ENCODE measurements at places on chromosomes 2 and 18.

DNA sequence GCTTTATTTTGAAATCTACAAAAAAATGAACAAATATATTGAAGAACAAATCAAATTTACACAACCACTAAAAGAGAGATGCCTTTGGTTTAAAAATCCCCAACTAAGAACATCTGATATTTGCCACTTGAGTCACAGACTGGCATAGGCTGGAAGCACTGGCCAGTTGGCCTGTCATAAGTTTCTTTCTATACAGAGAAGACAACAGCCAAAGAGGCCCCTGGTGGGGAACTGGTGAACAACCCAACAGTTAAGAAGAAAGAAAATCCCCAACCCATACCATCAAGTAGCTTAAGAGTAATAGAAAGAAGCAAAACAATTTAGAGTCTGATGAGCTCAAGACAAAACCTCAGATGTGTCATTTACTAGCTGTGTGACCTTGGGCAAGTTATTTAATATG is 45.5 kb downstream of the OSR1 start:
- no peaks in the 10 kb centered on the region for H3K4me1 ChIP-seq
- H3K4me3 ChIP-seq = no peak overlapping the region
- H3K27me3 ChIP-seq = no peaks in the 10 kb centered on the region
- DNase-seq = no peak

GRCh38 chr2:47457268-47457667 is 54.3 kb downstream of the MSH2 start:
- H3K27me3 ChIP-seq = no peaks in the 10 kb centered on the region
- DNase-seq = no peak
- no peak overlapping the region for H3K4me3 ChIP-seq
- H3K36me3 ChIP-seq = peaks cover 29% of the 10 kb centered on the region
- no peak overlapping the region for H3K27ac ChIP-seq
- H3K4me1 ChIP-seq = peaks cover 19% of the 10 kb centered on the region

GRCh38 chr2:25293958-25294562 is 47.7 kb downstream of the DNMT3A start:
- H3K27me3 ChIP-seq = no peaks in the 10 kb centered on the region
- no peak for DNase-seq
- peak overlapping the region; percentile 90 for H3K27ac ChIP-seq
- H3K4me3 ChIP-seq = peak overlapping the region; percentile 46

- no peak overlapping the region for H3K4me3 ChIP-seq
- H3K27ac ChIP-seq = no peak overlapping the region
- peaks cover 4% of the 10 kb centered on the region for H3K36me3 ChIP-seq
- peaks cover 42% of the 10 kb centered on the region for H3K4me1 ChIP-seq
- DNase-seq = no peak
Observed at GRCh38 chr2:12435430-12436222, 281.1 kb upstream of the TRIB2 start.

GRCh38 chr2:219289537-219290361 is 10.6 kb downstream of the DNAJB2 start:
- no peak for DNase-seq
- H3K27me3 ChIP-seq = peaks cover 14% of the 10 kb centered on the region
- peaks cover 6% of the 10 kb centered on the region for H3K36me3 ChIP-seq
- H3K27ac ChIP-seq = no peak overlapping the region

- H3K27ac ChIP-seq = no peak overlapping the region
- no peaks in the 10 kb centered on the region for H3K36me3 ChIP-seq
- no peak overlapping the region for H3K4me3 ChIP-seq
- no peak for DNase-seq
Observed at GRCh38 chr18:34591920-34592444, 118.1 kb upstream of the DTNA start.

DNA sequence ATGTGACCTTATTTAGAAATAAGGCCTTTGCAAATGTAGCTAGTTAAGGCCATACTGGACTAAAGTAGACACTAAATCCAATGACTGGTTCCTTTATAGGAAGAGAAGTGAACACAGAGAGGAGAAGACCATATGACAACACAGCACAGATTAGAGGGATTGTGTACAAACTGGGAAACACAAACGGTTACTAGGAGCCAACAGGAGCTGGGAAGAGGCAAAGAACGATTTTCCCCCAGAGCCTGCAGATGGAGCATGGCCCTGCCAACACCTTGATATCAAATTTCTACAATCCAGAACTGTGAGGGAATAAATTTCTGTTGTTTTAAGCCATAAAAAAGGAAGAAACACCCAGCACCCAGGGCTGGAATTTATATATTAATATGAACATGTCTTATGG is 38.7 kb upstream of the COL5A2 start:
- H3K27me3 ChIP-seq = no peaks in the 10 kb centered on the region
- no peak overlapping the region for H3K4me3 ChIP-seq
- H3K36me3 ChIP-seq = no peaks in the 10 kb centered on the region
- H3K27ac ChIP-seq = no peak overlapping the region

DNA sequence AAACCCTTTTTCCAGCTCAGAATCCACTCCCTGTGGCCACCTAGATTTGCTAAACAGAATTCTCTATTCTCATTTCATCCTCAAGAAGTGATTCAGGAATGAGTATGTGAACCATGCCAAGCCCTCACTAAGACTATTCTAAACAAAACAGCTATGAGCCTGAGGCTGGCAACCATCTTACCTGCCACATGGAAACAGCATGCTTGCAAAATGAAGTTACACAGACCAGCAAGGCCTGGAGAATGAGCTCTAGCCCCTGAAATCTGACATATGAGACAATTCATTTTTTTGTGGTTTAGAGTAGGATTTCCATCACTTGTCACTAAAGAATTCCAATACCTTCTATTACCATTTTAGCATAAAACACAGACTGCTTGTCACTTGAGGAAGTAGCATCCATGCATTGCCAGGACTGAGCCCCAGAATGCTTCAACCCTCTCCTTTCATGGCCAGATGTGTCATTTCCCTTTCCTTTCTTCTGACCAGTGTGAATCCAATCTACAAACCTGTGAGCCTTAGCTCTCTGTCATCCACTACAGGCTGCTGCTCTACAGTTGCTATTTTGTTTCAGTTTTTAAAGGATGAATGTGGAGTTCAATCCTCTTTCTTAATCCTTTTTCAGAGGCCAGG is 744.3 kb upstream of the ACVR2A start:
- no peak overlapping the region for H3K27ac ChIP-seq
- no peaks in the 10 kb centered on the region for H3K36me3 ChIP-seq
- DNase-seq = no peak
- H3K4me3 ChIP-seq = no peak overlapping the region
- no peaks in the 10 kb centered on the region for H3K27me3 ChIP-seq
- no peaks in the 10 kb centered on the region for H3K4me1 ChIP-seq

GRCh38 chr18:49613141-49613640 is 51.3 kb downstream of the LIPG start:
- H3K27me3 ChIP-seq = no peaks in the 10 kb centered on the region
- no peak for DNase-seq
- no peaks in the 10 kb centered on the region for H3K4me1 ChIP-seq
- no peaks in the 10 kb centered on the region for H3K36me3 ChIP-seq
- no peak overlapping the region for H3K4me3 ChIP-seq

- no peaks in the 10 kb centered on the region for H3K36me3 ChIP-seq
- peaks cover 5% of the 10 kb centered on the region for H3K27me3 ChIP-seq
- H3K4me3 ChIP-seq = no peak overlapping the region
- no peak for DNase-seq
Observed at GRCh38 chr2:46119453-46119852, 177.8 kb upstream of the EPAS1 start.

DNA sequence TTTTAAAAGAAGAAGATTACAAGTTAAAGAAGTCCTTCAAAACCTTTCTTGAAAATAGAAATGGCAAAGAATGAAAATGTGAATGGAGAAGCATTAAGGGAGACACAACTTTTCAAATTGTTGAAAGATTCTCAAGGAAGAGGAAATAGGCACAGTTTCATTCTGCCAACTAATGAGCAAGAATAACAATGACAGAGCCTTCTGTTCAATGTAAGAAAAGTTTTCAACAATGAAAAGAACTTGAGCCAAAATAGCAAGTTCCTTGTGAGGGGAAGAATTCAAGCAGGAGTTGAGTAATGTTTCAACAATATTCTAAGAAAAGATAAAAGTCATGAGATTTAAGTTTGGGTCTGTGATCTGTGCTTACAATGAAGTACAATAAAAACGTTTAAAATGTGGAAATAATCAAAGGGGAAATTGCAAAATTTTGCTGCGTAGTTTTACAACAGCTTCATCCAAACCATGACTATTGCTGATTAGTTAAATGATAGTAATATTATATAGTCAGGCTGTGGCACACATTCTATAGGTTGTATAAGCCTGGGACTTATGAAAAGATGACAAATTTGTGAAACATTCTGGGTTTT is 122.6 kb downstream of the METTL4 start:
- H3K4me1 ChIP-seq = no peaks in the 10 kb centered on the region
- no peak overlapping the region for H3K27ac ChIP-seq
- DNase-seq = no peak

DNA sequence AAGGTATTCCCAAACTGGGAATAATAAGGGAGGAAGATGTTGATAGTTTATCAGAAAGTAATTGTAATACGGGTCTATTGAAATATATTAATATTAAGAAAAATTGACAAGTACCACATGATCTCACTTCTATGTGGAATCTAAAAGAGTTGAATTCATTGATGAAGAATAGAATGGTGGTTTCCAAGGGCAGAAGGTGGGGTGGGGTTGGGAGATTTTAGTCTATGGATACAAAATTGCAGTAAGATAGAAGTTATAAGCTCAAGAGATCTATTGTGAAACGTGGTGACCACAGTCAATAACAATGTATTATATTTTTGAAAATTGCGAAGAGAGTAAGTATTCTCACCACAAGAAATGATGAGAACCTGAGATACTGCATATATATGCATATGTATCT is 38.9 kb downstream of the COL3A1 start:
- no peak overlapping the region for H3K4me3 ChIP-seq
- H3K4me1 ChIP-seq = no peaks in the 10 kb centered on the region
- H3K36me3 ChIP-seq = no peaks in the 10 kb centered on the region
- DNase-seq = no peak
- peaks cover 3% of the 10 kb centered on the region for H3K27me3 ChIP-seq

DNA sequence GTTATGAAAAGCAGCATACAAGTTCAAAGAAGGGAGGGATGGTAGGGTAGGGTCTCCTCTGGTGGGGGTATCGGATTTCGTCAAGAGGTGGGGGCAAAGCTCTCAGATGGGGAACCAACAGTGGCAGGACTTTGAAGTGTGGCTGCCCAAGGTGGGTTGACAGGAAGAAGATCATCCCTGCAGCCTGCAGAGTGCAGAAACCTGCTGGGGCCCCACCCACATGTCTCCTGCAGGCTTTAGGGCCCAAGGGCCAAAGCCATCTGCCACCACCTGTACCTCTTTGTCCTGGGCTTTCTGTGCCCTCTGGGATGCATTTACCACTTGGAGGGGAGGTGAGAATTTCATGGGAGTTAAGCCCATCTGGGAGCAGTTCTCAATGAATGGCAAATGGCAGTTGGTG is 42.7 kb downstream of the KCNF1 start:
- H3K4me1 ChIP-seq = no peaks in the 10 kb centered on the region
- DNase-seq = no peak
- H3K27ac ChIP-seq = no peak overlapping the region
- H3K4me3 ChIP-seq = no peak overlapping the region
- H3K36me3 ChIP-seq = peaks cover 5% of the 10 kb centered on the region

GRCh38 chr2:216283038-216283900 is 89.0 kb downstream of the MARCHF4 start:
- H3K36me3 ChIP-seq = no peaks in the 10 kb centered on the region
- DNase-seq = no peak
- H3K4me3 ChIP-seq = no peak overlapping the region
- H3K27ac ChIP-seq = no peak overlapping the region
- H3K4me1 ChIP-seq = no peaks in the 10 kb centered on the region
- H3K27me3 ChIP-seq = no peaks in the 10 kb centered on the region

DNA sequence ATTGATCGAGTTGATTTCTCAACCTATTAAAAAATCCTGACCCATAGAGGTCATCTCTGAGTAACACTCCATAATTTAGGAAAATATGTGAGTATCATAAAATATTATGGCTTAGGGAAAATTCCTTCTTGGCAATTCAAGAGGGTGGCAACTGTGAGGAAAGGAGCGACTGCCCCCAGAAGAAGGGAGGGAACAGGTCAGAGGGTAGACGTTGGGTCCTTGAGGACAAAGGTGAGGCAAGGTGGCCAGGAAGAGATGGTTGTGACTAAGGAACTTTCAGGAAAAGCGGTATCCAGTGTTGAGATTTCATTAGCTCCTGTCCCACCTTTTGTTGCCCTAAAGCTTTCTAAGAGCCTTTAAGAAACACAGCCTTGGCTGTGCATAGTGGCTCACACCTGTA is 10.5 kb upstream of the AGAP1 start:
- H3K36me3 ChIP-seq = no peaks in the 10 kb centered on the region
- H3K4me3 ChIP-seq = no peak overlapping the region
- H3K27ac ChIP-seq = no peak overlapping the region
- DNase-seq = no peak
- peaks cover 6% of the 10 kb centered on the region for H3K27me3 ChIP-seq

- H3K27me3 ChIP-seq = peaks cover 2% of the 10 kb centered on the region
- no peak overlapping the region for H3K4me3 ChIP-seq
- no peaks in the 10 kb centered on the region for H3K4me1 ChIP-seq
- H3K36me3 ChIP-seq = no peaks in the 10 kb centered on the region
- H3K27ac ChIP-seq = no peak overlapping the region
Observed at GRCh38 chr2:119704670-119705120, 25.7 kb downstream of the TMEM177 start.
